ENCODE measurements at places on chromosomes 16 and 17.

DNA sequence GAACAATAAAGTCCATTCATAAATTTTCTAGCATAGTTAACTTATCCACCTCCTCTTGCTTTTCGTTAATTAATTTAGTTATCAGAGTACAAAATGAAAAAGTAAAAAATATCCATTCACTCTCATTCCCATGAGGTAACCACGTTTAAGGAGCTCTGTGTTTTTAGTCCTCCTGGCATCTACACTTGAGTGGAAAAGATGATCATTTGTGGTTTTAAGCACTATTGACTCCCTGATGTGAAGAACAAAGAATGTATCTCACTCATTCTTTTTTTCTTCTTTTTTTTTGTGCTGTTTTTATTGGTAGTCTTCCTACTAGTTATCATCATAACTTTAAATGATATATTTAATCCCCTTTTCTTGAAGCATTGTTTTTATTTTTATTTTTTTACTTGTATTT is 26.1 kb downstream of the QPRT start:
- no peak for DNase-seq

- no peak for DNase-seq
Measured at GRCh38 chr17:47986520-47986919, 15.6 kb downstream of the CDK5RAP3 start.

DNA sequence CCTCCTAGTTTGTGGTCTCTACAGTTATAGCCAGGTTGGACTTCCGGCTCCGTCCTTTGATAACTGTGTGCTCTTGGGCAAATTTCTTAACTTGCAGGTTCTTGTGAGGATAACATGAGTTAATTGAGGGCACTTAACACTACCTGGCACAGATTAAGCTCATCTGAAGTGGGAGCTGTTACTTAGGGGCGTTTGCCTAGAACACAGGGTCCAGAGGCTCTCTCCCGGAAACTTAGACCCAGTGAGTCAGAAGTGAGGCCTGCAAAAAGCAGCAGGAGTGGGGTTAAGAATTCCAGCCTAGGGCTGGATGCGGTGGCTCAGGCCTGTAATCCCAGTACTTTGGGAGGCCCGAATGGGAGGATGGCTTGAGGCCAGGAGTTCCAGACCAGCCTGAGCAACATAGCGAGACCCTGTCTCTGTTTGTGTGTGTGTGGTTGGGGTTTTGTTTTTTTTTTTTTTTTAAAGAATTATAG is 1.4 kb downstream of the MVP start:
- no peak for DNase-seq

GRCh38 chr17:47774331-47774730 is 41.3 kb downstream of the TBX21 start:
- DNase-seq: no peak

GRCh38 chr17:81009136-81009535 is 17.5 kb downstream of the CHMP6 start:
- DNase-seq: no peak

DNA sequence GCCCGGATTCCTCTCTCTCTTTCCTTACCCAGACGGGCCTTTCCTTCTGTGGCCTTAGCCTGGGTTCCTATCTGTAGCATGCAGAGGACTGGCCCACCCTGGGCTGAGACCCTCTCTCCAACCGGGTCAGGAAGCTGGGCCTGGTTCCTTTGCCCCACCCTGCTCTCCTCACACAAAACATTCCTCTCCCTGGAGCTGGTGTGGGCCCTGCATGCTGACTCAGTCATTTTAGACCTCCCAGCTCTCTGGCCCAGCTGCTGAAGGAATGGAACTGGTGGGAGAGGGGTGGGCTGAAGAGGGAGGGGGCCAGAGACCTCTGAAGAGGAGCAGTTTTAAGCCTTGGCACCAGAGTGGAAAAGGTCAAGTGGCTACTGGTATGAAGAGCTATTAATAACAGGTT is 957 bp downstream of the MYL4 start:
- DNase-seq: no peak

DNA sequence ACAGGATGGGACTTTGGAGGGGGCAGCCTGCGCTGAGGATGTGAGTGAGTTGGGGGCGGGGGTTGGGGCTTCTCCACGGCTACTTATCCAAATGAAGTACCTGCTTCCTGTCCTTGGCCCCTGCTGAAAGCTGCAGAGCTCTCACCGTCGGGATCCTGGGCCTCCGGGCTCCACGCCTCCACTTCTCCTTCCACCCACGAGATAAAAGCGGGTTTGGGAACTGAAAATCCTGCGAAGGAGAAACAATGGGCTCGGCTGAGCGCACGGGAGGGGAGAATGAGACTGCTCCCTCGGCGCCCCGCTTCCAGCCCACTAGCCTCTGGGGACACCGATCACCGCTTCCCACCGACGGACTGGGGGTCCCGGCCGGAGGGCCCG is 486 bp downstream of the ZNF785 start:
- DNase-seq: peak; percentile 37

DNA sequence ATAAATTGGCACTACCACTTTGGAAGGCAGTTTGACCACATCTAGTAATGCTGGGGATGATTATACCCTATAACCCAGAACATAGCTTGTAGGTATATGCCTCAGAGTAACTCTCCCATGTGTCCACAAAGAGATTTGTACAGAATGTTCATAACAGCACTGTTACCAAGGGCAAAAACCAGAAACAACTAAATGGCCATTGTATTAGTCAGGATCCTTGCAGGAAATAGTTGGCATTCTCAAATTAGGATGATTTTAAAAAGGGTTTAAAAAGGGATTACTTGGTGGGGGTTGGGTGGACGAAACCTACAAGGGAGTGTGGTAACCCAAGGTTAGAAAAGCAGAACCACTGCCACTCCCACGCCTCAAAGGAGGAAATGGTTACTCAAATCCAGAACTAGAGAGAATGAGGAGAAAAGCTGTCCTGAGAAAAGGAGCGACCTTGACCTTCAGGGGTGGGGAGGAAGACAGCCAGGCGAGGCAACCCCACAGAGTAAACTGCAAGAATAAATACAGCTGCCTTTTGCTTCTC is 2.1 kb downstream of the CPPED1 start:
- no peak for DNase-seq

DNA sequence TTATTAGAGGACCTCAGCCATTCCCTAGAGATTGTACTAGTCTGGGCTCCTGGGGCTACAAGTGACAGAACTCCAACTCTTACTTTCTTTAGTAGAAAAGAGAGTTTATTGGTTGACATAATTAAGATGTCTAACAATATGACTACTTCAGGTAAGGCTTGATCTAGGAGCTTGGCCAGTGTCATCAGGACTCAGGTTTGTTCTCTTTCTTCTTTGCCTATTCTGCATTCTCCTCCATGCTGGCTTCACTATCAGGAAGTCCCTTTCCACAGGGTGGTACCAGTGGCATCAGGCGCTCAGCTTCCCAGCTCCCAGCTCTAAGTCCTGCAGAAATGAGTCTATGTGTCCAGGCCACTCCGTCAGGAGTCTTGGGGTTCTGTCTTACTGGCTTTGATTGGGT is 286.1 kb upstream of the EEF2KMT start:
- DNase-seq: no peak

DNA sequence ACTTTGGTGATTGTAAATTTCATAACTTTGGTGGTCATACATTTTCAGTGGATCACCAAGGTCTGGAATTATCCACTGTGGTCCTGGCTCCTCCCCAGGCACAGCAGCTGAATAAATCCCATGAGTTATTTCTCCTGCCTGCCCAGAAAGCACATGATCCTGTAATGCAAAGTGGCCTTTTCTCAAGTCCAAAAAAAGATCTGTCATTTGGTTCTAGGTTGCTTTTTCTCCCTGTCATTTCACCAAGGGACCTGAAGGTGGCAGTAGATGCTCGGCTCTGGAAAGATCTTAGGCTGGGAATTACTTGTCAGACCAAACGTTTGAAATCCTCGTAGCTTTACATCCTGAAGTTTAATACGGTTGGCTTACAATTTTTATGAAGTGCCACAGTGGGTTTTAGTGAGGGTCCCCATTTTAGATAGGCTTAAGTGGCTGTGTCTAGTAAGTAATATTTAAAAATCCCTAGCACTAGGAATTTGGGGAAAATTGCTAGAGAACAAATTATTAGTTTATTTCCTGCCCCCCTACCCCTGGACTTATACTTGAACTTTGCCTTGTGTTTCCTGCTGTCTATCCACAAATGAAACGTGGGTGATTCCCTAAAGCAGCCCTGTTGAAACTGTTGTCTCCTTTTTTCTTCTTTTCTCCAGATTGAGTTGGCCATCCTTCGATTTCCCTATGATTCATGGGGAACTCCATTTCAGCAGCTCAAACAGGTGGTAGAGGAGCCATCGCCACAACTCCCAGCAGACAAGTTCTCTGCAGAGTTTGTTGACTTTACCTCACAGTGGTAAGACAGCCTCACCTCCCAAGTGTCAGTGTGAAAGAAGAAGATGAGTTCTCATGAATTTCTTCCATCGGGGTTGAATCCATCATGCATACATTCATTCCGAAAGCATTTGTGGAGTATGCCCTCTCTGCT is 111.7 kb downstream of the MAP2K6 start:
- no peak for DNase-seq

DNA sequence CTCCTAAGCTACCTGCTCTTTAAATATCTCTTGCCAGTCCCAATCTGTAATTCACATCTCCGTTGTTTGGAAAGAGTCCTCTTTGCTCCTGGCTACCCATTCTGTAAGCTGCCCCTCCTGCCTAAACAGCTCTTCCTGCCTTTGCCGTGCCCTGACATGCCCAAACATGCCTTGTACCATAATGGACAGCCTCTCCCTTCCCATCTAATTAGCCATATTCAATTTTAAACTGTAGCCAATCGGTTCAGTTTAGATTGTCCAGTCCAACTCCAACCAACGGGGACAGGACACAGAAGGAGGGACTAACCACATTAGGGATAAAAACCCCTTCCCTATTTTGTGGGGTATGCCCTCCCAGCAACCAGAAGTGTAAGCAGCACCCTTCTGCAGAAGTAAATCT is 30.6 kb upstream of the CLEC3A start:
- DNase-seq: no peak

DNA sequence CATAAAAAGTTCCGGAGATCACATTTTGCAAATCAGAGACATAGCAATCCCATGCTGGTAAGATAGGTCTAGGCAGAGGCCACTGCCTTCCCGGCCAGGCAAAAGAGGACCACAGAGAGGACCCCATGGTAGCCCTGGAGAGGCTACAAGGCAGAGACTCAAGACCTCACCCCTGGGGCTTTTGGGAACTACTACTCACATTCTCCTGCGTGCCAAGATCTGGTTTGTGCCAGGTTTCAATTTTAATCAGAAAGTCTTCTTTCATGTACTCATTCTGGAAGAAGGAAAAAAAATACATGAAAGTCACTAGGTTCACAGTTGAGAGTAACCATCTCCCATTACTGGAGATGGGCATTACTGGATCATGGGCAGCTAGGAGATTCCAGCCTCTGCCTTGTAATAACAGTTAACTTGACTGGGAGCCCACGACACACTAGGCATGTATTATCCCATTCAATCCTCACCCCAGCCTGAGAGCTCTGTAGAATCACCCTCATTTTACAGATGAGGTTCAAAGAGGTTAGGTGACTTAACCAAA is 21.2 kb downstream of the PITPNA start:
- DNase-seq: no peak

DNA sequence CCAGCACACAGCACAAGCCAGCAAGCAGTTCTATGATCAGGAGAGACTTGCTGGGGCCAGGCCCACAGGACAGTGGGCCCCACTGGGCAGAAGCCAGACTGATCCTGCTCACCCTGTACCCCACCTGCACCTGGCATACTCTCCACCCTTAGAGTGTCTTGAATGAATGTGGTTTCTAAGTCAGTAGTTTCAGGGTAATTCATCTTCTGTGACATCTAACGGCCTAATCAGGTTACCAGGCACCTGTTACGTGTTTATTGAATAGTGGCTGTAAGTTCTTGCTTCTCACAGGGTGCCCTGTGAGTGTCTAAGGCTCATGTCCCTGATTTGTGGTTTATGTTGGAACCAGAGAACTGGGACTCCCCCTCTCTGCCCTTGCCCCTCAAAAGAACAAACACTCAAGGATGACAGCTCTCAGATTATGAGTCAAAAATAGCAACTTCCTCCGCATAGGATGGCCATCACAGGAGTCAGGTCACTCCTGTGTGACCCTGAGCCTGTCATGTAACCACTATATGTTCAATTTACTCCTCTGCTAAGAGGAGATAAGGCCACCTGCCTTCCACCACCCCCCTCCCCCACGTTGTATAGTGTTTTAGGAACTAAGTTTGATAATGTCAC is 7.0 kb upstream of the OR2C1 start:
- DNase-seq: no peak

GRCh38 chr17:64529221-64529620 is 22.4 kb downstream of the CEP95 start:
- DNase-seq: no peak

GRCh38 chr16:3645504-3646347 is 8.8 kb upstream of the DNASE1 start:
- no peak for DNase-seq

GRCh38 chr16:84119368-84119767 is 2.6 kb upstream of the MBTPS1 start:
- peak; percentile 16 for DNase-seq

- DNase-seq: no peak
Measured at GRCh38 chr17:76585033-76585648, 519 bp downstream of the ST6GALNAC2 start.

DNA sequence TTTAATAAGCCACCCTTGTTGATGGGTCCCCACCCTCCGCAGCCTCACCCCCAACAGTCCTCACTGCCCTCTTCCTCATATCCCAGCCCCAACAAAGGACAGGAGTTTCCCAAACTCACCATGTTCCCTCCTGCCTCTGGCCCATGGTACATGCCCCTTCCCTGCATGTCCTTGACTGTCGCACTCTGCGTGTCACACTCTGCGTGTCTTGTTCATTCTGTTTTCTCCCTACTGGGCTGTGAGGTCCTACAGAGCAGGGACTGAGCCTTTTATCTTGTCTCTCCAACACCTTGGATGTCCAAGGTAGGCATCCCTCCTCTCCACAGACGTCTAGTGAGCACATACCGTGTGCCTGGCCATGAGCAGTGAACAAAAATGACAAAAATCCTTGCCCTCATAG is 154.7 kb downstream of the SOCS1 start:
- DNase-seq: no peak

- DNase-seq: no peak
Measured at GRCh38 chr17:19546289-19547065, 12.8 kb downstream of the SLC47A1 start.

DNA sequence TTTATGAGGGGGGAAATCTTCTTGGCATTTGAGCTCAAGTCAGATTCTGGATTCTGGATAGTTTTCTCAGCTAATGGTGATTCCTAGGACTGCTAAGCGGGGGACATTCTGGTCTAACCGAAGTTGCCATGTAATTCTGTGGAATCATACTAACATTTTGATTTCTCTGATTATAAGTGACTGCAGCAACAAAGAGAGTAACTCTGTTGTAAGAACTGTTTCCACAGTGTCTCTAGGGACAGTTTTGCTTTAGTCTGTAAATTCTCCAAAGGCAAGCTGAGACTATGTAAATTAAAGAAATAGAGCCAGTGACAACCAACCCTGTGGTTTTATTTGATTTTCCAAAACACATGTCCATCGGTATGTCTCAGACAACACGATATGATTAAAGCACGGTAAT is 286.2 kb downstream of the IRX3 start:
- DNase-seq: no peak

DNA sequence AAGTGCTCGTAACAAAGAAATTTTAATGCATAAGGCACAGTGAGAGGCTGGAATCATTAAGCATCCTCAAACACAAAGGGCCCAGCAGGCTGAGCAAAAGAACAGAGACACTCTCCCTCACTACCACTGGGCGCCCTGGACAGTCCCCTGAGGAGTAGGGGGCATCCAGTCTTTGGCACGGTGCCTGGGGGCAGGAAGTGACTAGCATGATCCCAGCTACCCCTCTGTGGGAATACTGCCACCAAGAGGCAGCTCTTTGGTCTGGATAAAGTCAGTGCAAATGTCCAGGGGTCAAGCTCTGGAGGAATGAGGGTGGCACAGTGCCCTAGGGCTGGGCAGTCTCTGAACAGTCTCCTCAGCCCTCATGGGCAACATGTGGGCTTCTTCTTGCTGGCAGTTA is 2.6 kb upstream of the PROCA1 start:
- no peak for DNase-seq
